NCI-H1048 (cell line): ENCODE measurements at places on chromosomes 12 and 14.

GRCh38 chr14:98754343-98755020, 517.5 kb downstream of the BCL11B start:
- no peak for DNase-seq

DNA sequence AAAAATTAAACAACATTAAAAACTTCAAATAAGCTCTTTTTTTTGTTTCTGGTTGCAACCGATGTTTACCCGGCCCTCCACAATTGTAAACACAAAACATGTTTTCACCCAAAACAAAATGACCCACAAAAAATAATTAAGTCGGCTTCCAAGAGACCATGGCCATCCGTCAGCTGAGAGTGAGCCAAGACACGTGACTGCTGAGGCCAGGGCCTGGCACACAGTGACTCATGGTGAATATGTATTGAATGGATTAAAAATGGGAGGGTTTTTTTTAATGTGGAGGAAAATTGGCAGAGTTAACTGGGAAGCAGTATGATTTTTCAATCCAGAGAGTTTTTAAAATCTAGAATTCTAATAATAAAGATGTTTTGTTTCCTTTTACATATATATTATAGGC, 13.8 kb upstream of the CPNE8 start:
- no peak for DNase-seq

GRCh38 chr14:73368616-73369015, 89.7 kb downstream of the NUMB start:
- no peak for DNase-seq

DNA sequence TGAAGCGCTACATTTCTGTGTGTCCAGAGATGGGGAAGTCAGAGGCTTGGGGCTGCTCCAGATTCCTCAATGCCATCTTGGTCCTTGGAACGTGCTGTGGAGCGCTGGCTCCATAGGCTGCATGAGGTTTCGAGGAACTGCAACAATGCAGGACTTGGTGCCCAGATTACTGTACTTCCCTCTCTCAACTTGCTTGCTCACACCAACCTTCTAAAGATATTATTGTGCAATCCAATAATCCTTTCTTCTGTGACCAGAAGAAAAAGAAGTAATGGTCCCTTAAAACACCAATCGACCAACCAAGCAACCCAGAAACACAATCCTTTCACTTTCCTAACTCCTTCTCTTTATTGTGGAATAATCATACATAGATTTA, 3.7 kb downstream of the PRICKLE1 start:
- DNase-seq: no peak

DNA sequence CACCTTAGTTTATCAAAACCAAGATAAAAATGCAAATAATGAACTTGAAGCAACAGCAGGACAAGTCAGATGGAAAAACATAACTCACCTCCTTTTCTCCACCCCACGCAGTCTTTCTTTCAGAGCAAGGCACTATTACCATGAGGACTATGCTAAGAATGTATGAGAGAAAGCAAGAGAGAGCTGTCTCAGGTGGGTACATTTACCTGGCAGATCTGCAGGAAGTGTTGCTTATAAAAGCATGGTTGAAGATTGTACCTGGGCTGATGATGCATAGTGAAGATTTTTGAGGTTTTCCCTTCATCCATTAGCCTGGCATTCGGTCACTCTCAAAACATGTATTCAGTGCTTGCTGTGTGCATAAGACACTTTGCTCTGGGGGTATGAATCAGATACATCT, 68.8 kb upstream of the IFNG-AS1 start:
- no peak for DNase-seq

- DNase-seq: no peak
Measured at GRCh38 chr12:116803013-116803736, 65.1 kb downstream of the RNFT2 start.

GRCh38 chr12:94942663-94943062, 60.8 kb downstream of the NDUFA12 start:
- DNase-seq: no peak
